ENCODE measurements at places on chromosomes 16 and 17. TPM values are rescaled to one million over a fixed set of nuclear protein-coding genes. Genes with fewer than 3 reads are reported as not detected.

DNA sequence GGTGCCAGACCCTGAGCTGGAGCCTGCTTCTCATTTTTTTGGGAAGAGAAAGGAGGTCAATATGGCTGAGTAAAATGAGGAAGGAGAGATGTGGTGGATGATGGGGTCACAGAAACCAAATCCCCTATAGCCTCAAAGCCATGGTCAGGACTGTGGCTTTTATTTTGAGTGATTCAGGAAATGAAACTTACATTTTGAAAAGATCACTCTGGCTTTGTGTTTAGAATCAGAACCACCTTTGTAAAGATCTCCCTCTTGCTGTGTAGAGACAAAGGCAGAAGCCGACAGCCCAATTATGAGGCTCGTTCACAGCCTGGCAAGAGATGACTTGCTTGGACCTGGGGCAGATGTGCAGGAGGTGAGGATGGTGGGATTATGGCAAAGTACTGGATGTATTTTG is 121.6 kb upstream of the ANKFN1 start:
- no peaks in the 10 kb centered on the region for H3K4me1 ChIP-seq
- DNase-seq, result no peak
- H3K27ac ChIP-seq, result no peak overlapping the region
- H3K4me3 ChIP-seq, result no peak overlapping the region

DNA sequence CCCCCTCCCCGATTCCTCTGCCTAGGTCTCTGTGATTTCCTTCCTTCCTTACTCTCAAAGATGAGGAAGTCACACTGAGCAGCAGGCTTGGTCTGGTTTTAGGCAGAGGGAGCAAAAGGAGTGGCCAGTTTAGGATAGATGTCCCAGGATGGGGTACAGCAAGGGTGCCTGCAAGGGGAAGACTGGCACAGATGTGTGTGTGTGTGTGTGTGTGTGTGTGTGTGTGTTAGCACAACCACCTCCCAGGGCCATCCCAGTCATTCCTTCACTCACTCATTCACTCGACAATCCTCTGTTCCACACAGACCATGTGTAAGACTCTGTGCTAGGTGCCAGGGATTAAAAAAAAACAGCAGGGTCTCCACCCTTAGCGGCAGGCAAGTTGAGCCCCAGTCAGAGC is 35.9 kb downstream of the TMEM132E start:
- no peak overlapping the region for H3K4me3 ChIP-seq
- no peaks in the 10 kb centered on the region for H3K36me3 ChIP-seq
- no peak for DNase-seq
- peaks cover 28% of the 10 kb centered on the region for H3K27me3 ChIP-seq
- no peaks in the 10 kb centered on the region for H3K4me1 ChIP-seq
- H3K27ac ChIP-seq, result no peak overlapping the region

GRCh38 chr17:19401321-19402010 is 9.6 kb upstream of the RNF112 start:
- peaks cover 3% of the 10 kb centered on the region for H3K27me3 ChIP-seq
- DNase-seq, result no peak
- H3K36me3 ChIP-seq, result no peaks in the 10 kb centered on the region
- no peak overlapping the region for H3K27ac ChIP-seq

DNA sequence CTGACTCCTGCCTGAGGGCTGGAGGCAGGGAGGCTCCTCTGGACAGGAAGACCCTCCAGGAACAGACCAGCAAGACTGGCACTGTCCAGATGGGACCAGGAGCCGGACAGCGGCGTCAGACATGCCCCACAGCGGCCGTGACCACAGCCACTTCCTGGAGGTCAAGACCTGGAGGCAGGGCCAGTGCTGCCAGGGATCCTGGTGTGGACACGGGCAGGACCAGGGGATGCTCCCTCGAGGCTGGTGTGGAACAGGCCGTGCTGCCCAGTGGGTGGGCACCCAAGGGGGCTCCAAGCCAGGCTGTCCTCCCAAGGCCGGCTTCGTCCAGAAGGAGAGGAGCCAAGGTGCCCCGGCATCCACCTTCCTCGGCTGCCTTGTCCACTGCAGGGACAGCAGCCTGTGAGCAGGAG is 4.5 kb upstream of the CCDC57 start:
- H3K27me3 ChIP-seq, result no peaks in the 10 kb centered on the region
- H3K36me3 ChIP-seq, result no peaks in the 10 kb centered on the region
- DNase-seq, result no peak
- H3K27ac ChIP-seq, result peak overlapping the region; percentile 76
- no peak overlapping the region for H3K4me3 ChIP-seq

- no peaks in the 10 kb centered on the region for H3K27me3 ChIP-seq
- no peaks in the 10 kb centered on the region for H3K4me1 ChIP-seq
- no peak overlapping the region for H3K4me3 ChIP-seq
Observed at GRCh38 chr16:26863931-26864330, 202.8 kb upstream of the C16orf82 start.

DNA sequence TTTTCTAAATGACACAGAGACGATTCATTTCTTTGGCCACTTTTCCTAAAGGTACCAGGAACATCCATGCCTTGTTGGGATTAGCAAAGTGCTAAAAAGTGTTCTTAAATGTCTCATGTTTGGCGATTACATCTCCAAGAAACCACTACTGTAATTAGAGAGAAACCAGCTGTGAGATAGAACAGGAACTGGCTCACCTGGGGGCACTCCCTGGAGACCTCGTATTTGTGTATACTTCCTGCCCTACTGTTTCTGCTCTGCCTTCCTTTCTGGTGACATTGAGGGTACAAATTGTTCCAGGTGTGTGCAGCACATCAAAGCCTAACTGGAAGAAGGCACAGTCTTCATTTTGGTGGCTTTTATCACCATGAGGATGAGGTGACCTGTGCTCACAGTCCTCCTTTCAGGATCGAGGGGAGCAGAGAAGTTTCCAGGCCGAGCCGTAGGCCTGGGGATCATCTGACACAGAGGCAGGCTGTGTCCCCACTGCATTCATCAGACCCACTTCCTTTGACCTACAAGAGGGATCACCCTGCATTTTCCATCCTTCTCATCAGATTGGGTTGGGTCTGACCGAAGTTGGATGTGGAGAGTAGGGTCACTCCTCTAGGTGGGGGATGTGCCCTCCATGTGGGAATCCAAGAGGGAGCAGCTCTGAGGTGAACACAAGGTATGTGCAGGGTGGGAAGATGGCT is 23.7 kb downstream of the CCL4 start:
- H3K27me3 ChIP-seq, result peaks cover 18% of the 10 kb centered on the region
- no peaks in the 10 kb centered on the region for H3K4me1 ChIP-seq
- no peak overlapping the region for H3K27ac ChIP-seq
- H3K36me3 ChIP-seq, result peaks cover 6% of the 10 kb centered on the region
- DNase-seq, result no peak

GRCh38 chr16:56368545-56368944 is 56.8 kb downstream of the AMFR start:
- H3K27me3 ChIP-seq, result no peaks in the 10 kb centered on the region
- no peak overlapping the region for H3K27ac ChIP-seq
- no peak overlapping the region for H3K4me3 ChIP-seq
- DNase-seq, result no peak

- peaks cover 16% of the 10 kb centered on the region for H3K27me3 ChIP-seq
- no peak overlapping the region for H3K4me3 ChIP-seq
- no peak overlapping the region for H3K27ac ChIP-seq
- peaks cover 6% of the 10 kb centered on the region for H3K4me1 ChIP-seq
- H3K36me3 ChIP-seq, result no peaks in the 10 kb centered on the region
- no peak for DNase-seq
Observed at GRCh38 chr17:58254803-58255202, 16.4 kb downstream of the LPO start.

DNA sequence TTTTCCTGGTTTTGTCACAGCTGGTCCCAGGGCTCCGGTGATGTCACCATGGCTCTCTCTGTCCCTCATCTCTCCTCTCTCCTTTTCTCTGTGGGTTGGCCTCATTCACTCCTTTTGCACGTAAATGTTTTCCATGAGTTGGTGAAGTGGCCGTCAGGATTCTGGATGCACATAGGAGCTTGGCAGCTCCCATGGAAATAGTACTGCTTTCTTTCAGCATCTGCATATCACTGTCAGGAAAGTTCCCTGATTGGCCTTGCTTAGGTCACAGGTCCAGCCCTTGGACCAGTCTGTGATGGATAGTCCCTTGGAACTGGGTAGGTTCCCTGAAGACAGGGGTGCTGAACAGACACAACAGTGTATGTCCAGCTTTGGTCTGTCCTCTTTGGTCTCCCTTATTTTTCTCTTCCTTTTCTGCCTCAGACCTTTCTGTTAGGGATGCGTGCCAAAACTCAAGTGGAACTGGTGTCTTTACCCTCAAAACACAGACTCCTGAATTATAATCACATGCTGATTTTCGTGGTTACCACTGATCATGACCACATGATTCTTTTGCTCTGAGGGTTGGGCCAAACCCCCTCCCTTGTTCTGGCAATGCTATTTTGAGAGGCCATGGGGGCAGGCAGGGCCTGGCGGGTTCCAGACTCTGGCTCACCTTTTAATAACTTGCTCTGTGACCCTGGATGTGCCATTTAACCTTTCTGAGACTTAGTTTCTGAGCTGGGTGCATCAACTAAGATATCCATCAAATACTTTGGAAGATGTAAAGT is 99.0 kb downstream of the MSI2 start:
- H3K4me3 ChIP-seq, result no peak overlapping the region
- no peak overlapping the region for H3K27ac ChIP-seq
- DNase-seq, result no peak
- H3K4me1 ChIP-seq, result peaks cover 43% of the 10 kb centered on the region

DNA sequence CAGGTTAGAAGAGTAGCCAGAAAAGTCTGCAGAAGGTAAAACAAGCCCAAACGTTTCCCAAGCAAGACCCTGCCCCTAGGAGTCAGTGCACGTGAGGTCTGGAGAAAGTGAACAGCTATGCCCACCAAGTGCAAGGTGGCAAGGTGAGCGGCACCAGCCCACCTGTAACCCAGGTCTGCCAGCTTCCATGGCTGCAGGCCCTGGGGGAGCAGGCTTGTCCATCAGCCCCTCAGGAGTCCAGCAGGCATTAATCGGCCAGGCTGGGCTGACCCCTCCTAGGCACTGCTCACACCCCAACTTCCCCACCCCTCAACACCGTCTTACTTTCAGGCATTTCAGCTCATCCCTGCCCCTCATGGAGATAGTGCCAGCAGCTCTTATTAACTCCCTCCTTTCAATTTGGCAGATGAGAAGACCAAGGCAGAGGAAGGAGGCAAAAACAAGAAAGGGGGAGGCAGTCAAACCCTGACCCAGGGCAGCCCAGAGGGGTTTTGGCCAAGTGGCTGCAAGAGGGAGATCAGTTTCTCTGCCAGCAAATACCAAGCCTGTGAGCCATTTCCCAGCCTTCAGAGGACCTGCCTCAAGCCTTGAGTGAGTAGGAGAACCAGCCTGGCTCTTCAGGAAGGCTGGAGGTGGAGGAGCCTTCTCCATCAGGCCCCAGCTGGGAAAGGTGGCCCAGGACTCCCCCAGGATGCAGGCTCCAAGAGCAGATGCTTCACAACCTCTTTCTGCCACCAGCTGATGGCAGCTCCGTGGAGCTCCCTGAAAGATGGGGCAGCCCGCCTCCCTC is 14.7 kb downstream of the BEAN1 start:
- no peak for DNase-seq
- H3K4me1 ChIP-seq, result no peaks in the 10 kb centered on the region
- H3K27me3 ChIP-seq, result peaks cover 8% of the 10 kb centered on the region
- no peak overlapping the region for H3K27ac ChIP-seq
- no peaks in the 10 kb centered on the region for H3K36me3 ChIP-seq

- DNase-seq, result no peak
- H3K27me3 ChIP-seq, result no peaks in the 10 kb centered on the region
- H3K4me3 ChIP-seq, result no peak overlapping the region
- no peak overlapping the region for H3K27ac ChIP-seq
- H3K4me1 ChIP-seq, result no peaks in the 10 kb centered on the region
- no peaks in the 10 kb centered on the region for H3K36me3 ChIP-seq
Observed at GRCh38 chr16:86862595-86863280, 284.4 kb downstream of the FOXL1 start.

DNA sequence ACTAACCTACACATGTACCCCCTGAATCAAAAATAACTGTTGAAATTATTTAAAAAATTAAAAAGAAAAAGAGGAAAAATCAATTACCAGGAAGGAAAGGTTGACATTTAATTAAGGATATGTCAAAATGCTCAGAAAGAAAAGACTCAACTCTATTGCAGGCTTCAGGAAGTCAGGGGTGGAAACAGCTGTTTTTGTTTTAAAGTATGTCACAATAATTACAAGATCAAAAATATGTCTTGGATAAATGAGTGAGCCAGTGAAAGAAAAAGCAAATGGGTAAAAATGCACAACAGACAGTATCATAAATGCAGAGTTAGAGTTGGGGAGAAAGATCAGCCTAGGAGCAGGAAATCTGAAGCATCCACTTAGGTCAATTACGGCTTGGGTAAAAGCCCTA is 146.0 kb downstream of the CDH11 start:
- no peak overlapping the region for H3K4me3 ChIP-seq
- H3K27me3 ChIP-seq, result no peaks in the 10 kb centered on the region
- no peak for DNase-seq

GRCh38 chr17:38970128-38970527 is 2.9 kb upstream of the FBXO47 start:
- H3K4me3 ChIP-seq, result no peak overlapping the region
- DNase-seq, result no peak
- H3K27ac ChIP-seq, result no peak overlapping the region
- no peaks in the 10 kb centered on the region for H3K27me3 ChIP-seq
- peaks cover 13% of the 10 kb centered on the region for H3K4me1 ChIP-seq

- H3K4me3 ChIP-seq, result no peak overlapping the region
- no peak for DNase-seq
- no peak overlapping the region for H3K27ac ChIP-seq
- H3K27me3 ChIP-seq, result peaks cover 1% of the 10 kb centered on the region
- no peaks in the 10 kb centered on the region for H3K4me1 ChIP-seq
Observed at GRCh38 chr16:88877564-88878289, 11.3 kb upstream of the PABPN1L start.

- peaks cover 52% of the 10 kb centered on the region for H3K27me3 ChIP-seq
- peaks cover 16% of the 10 kb centered on the region for H3K4me1 ChIP-seq
- no peak within 1 kb of the TSS for H3K4me3 ChIP-seq
- DNase-seq, result no peak
- H3K27ac ChIP-seq, result no peak within 1 kb of the TSS
Observed at GRCh38 chr17:50532452-50533024, at the start of gene EPN3. EPN3 (plus strand) TSS chr17:50532735; CDS start chr17:50536557, 3,822 bp downstream.

DNA sequence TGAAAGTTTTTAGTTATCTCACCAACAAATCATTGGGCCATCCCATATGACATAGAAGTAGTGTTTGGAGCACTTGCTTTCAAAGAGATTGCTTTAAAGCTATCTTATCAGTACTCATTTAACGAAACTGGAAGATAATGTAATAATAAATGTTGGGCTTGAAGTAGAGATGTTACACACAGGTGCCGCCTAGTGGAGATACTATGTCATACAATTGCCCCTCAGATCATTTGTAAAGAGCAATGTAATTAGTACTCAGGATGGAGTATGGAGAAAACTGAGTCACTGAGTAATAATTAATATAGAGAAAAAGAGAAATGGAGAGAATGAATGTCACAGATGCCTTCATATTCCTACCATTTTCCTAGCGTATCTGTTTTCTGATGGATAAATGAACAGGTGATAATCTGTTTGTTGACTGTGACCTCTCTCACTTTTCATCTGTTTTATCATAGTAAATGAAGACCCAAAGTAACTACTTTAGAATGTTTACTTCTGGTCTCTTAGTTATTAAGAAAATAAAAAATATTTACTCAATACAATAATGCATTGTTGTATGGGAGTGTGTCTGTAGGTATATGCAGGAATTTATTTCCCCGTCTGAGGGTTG is 80.4 kb downstream of the EFCAB5 start:
- no peaks in the 10 kb centered on the region for H3K36me3 ChIP-seq
- H3K27me3 ChIP-seq, result no peaks in the 10 kb centered on the region
- H3K4me3 ChIP-seq, result no peak overlapping the region
- no peaks in the 10 kb centered on the region for H3K4me1 ChIP-seq

TXNDC17 gene
- 107 TPM for total RNA-seq

CES4A gene
- 25.9 TPM for total RNA-seq

DEXI gene
- total RNA-seq, result 35.1 TPM

LRRC36 gene
- total RNA-seq, result 0.63 TPM

SULT1A2 gene
- not detected for total RNA-seq

RHBDL1 gene
- 0.82 TPM for total RNA-seq

ALOX15B gene
- not detected for total RNA-seq

EVPLL gene
- total RNA-seq, result not detected

KRT20 gene
- not detected for total RNA-seq
